CD4-positive, alpha-beta T cell treated with Interleukin-17A for 1 hour (primary cell): ENCODE measurements at places on chromosomes 6 and 20.

- no peak for DNase-seq
These were observed 32.7 kb upstream of the IRF4 start for GRCh38 chr6:358847-359246.

- DNase-seq: no peak
These were observed 105.5 kb downstream of the HUS1B start for GRCh38 chr6:551405-551804.

DNA sequence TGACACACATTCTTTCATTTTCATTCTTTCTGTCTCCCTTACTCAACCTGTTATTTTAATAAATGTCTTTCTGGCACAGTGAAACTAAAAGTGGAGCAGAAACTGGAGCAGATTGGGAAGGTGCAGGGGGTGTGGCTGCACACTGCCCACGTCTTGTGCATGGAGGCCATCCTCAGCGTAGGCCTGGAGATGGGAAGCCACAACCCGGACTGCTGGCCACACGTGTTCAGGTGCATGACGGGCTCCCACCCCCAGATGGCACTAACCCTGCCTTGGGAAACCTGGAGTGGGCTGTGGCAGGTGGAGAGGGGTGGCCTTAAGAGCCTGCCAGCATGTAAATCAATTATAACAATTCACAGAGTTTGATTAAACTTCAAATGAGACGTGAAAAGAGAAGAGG lies 71.4 kb upstream of the PBOV1 start:
- no peak for DNase-seq

DNA sequence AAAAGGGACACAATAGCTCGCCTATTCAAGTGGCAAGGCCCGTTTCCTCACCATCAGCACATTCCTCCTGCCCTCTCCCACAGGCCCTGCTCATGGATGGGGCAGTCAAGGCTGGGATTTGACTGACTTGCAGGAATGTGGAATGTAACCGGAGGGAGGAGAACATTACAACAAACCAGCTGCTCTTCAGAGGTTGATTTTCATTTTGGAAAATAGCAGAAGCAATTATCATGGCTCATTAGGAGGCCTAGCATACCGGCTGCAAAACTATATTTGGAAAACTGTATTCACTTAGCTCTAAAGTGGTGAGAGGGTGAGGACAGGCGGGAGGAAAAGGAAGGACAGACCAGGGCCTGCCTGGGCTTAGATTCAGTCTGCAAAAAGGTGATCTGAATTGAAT lies 283.7 kb downstream of the CD83 start:
- no peak for DNase-seq

DNA sequence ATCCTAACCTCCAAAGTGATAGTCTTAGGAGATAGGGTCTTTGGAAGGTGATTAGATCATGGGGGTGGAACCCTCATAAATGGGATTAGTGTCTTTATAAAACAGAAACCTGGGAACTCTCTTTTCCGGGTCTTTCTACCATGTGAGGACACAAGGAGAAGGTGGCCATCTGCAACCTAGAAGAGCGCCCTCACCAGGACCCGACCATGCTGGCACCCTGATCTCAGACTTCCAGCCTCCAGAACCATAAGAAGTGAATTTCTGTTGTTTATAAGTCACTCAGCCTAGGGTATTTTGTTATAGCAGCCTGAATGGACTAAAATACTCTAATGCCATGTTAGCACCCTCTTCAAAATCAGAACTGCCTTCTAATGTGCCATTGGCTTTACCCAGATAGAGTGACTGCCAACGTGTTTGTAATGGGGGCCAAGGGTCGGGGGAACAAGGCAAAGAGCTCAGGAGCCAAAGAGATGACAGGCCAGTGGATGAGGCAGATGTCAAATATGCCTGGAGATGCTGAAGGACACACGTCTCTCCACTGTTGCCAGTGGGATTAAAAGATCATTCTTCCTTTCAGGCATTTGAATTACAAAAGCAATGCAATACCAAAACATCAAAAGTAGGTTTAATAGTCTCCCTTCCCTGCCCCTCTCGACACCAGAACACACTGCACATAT lies 21.0 kb downstream of the TUBB2B start:
- DNase-seq: no peak

DNA sequence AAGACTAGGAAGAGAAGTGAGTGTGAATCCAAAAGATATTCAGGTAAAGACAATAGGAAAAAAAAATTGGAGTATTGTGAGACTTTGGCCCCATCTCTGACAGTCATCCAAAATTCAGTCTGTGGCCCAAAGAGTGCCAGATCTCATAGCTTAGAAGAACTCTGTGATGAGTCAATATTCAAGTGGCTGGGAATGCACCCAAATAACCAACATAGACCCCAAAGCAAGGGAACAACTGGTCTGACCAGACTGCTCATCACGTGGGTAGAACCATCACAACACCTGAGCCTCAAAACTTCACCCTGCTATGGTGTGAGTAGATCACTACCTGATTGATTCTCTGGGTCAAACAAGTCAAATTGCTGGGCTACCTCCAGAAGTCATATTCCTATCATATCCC lies 51.1 kb upstream of the TRDN start:
- no peak for DNase-seq

- DNase-seq: no peak
These were observed 199.2 kb downstream of the MAFB start for GRCh38 chr20:40489886-40490285.

DNA sequence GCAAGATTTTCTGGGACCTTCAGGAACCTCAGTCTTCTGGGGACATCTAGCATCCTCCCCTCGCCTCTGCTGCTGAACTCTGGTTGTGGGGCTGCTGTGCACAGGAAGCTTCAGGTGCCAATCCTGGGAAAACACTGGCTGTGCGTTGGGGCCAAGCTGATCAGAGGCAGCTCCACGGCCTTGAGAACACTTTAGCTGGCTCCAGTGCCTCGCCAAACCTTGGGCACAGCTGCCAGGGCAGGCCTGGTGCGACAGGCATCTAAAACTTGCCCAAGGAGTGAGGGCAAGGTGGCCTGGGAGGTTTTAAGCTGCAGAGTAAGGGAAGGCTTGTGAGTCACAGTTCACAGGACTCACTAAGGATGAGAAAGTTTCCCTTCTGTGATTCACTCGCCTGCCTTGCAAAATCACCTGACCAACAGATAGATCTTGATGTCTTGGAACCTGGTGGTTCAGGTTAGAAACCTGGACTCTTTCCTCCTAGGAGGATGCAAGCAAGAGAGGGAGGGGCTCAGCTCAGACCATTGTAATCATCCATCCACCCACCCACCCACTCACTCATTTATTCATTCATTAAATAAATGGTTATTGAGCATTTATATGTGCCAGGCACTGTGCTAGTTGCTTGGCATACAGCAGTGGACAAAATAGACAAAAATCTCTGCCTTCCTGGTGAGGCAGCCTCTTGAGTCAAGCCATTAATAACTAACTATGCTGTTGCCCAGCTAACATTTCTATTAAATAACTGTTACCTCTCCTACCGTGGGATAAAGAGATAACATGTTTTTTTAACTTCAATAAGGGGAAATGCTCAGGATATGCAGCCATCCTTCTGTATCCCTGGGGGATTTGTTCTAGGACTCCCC lies 2.5 kb upstream of the SPATS1 start:
- no peak for DNase-seq
